IPS DF 6.9 (cell line): ENCODE measurements at places on chromosomes 4 and X.

DNA sequence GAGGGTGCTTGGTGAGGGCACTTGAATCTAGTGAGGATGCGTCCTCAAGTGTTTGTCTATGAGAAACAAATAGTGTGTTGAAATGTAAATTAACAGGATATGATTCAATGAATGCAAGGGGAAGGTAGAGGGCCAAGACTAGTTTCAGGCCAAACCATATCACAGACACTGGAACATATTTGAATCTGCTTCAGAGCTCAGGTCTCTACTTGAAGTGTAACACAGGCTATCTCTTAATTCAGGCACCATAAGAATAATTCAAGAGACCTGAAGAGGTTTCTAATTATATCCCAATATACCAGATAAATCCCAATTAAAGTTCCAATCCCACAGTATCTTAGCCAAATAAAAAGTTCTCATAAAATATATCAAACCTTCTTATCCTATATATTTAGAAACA is 146.5 kb upstream of the INTU start:
- DNase-seq = no peak

- DNase-seq = no peak
Observed at GRCh38 chrX:101685923-101686322, 26.3 kb upstream of the ARMCX2 start.

GRCh38 chr4:164484551-164484950 is 269.4 kb upstream of the SMIM31 start:
- DNase-seq = no peak

- DNase-seq = no peak
Observed at GRCh38 chr4:17595471-17596005, 18.5 kb downstream of the LAP3 start.

GRCh38 chr4:95410387-95410977 is 138.3 kb downstream of the UNC5C start:
- no peak for DNase-seq

DNA sequence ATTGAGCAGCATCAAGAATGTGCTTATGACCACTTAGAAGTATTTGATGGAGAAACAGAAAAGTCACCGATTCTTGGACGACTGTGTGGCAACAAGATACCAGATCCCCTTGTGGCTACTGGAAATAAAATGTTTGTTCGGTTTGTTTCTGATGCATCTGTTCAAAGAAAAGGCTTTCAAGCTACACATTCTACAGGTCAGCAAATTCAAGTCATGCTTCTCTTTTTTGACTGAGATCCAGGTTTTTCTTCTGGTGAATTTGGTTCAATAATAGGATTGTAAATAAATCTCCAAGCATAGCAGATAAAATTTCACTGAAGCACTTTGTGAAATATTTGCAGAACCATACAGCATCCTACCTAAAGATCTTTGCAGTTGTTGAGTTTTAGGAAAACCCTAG is 218.1 kb downstream of the TLL1 start:
- DNase-seq = no peak

DNA sequence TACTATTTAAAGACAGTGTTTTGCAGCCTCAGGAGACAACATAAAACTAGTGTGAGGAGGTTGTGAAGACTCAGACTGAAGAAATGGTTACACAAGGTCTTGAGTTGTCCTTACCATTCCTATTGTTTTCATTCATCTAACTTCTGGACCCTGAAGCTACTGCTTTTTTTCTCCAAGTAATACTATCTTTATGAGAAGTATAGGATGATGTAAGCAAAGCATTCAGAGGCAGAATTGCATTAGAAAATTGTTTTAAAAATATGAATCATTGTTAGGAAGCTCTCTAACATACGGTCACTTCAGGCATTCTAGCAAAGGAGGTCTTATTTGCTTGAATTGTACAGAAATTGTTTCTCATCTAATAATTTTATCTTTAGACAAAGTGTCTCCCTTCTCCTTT is 357.8 kb downstream of the TLL1 start:
- DNase-seq = no peak

GRCh38 chr4:72761368-72762038 is 192.5 kb upstream of the ADAMTS3 start:
- DNase-seq = no peak

GRCh38 chr4:103018391-103019307 is 856 bp downstream of the SLC9B1 start:
- DNase-seq = no peak

DNA sequence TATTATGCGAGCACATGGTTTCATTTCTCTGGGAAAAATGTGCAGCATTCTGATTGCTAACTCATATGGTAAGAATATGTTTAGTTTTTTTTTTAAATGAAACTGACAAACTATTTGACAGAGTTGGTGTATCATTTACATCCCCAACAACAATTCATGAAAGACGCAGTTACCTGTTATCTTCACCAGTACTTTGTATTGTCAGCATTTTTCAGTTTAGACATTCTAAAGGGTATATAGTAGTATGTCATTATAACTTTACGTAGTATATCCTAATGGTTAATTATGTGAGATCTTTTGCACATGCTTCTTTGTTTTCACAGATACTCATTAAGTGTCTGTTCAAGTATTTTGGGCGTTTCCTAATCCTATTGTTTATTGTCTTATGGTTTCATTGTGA is 891.1 kb upstream of the AGA start:
- DNase-seq = no peak

DNA sequence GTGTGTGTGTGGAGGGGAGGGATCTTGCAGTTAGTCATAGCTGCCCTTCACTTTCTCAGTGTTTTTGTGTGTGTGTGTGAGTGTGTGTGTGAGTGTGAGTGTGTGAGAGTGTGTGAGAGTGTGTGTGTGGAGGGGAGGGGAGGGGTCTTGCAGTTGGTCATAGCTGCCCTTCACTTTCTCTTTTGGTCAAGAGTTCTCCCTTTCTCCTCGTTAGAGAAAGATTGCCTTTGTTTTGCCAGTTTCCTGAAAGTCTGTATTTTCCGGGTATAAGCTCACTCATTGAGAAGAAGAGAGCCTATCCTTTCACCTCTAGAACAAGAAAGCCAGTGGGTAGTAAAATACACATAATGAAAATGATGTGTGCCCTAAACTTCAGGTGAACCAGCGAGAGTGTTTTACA is 75.2 kb upstream of the ENPP6 start:
- DNase-seq = no peak

- DNase-seq = no peak
Observed at GRCh38 chr4:6662591-6662990, 22.1 kb downstream of the MRFAP1 start.

DNA sequence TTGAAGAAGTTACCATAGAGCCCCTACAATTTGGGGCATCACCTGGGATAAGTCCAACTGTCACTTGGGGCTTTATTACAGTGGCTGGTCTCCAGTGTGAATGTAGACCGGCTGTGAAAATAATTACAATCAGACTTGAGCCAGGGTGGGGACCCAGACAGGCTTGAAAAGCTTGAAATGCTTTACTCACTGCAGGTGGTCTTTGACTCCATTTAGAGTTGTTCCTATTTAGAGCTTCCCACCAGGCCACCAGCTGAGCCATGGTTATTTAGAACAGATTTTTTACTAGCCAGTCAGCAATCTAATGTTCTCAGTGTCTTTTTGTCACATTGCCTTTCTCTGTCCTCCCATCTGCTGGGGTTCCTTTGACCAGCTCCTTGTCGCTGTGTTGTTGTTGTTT is 5.7 kb downstream of the ARHGAP10 start:
- no peak for DNase-seq

GRCh38 chr4:125497861-125498260 is 183.1 kb downstream of the FAT4 start:
- no peak for DNase-seq

GRCh38 chrX:17836830-17837229 is 24.3 kb downstream of the RAI2 start:
- DNase-seq = no peak

DNA sequence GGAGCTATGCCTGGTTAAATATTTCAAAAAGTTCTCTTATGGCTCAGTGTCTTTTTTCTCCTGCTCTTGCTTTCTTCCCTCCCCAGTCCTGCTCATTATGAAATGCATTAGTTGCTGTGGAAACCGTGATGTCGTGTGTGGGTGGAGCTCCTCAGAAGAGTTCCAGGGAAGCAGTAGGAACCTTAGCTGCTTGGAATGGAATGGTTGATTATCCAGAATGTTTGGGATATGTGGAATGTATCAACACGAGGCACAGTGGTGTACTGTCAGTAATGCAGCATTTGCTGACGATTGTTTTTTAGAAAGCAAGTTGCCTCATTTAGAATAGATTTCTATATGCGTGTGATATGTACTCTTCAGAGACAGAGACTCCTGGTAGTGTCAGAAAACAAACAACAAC is 333.2 kb downstream of the ARHGAP10 start:
- no peak for DNase-seq

DNA sequence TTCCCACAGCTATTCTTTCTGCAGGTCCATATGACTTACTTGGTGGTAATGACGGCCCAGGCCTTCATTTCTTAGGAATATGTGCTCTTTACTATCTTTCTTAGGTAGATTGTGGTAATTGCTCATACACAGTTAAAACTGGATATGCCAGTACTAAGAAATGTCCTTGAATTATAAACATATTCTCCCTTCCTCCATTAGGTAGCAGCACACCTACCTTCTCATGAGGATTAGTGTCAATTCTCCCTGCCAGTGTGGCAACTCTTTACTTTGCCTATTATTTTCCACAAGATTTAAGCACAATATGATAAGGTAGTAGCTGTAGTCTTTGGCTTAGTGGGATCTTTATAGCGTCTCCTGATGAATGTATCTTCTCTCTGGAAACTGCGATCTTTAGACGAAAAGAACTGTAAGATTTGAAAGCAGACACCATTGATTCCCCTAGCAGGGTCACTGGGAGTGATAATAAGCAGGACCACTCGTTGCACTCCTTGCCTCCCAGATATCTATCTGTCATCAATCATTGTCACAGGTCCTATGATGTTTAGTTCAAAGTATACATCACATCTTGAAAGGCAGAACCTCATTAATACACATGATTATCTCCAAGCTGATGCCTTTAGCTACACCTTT is 1240.7 kb downstream of the C4orf33 start:
- DNase-seq = no peak

DNA sequence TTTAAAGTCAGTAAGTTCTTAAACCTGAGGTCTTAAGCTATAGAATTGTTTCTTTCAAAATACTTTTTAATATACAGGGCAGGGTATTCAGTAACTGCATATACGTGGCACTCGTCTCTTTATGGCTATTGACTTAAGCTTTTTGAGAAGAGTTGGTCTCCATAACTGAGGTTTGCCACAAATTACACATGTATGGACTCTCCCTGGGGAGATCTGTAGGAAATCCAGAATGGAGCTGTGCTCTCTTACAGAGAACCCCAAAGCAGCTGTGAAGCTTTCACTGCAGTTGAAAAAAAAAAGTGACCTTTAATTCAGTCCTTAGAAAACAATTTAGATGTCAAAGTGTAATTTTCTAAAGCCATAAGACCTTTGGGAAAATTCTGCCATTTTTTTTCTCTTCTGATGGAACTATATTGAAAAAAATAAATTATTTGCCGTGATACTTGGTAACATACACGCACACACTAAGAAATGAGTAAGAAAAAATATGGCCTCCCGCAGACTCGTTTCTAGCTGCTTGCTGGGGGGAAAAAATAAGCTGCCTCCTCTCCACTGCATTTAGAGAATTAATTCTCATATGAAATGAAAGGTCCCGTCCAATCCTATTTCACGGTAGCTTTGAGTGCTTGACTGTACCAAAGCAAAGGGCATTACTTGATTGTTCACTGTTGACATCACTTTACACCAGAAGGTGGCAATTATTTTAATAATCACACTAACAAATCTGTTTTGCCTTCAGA is 159.4 kb upstream of the TENM3 start:
- DNase-seq = no peak

DNA sequence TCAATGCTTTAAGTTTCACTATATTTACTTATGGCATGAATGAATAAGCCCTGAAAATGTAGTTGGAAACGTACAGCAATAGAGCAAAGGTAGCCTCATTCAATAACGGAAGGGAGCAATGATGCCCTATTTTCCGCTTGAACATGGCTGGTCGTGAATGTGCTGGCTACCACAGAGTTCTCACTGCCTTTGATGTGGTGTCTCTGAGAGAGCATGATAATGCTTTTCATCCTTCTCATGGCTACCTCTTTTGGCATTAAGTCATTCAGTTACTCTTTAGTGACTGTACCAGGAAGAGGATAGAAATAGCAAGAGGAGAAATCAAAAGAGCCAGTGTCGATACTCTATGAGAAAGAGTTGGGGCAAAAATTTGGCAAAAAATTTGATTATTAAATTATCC is 308.0 kb downstream of the PPP3CA start:
- DNase-seq = no peak

GRCh38 chrX:29130905-29131304 is 543.7 kb downstream of the IL1RAPL1 start:
- DNase-seq = no peak

DNA sequence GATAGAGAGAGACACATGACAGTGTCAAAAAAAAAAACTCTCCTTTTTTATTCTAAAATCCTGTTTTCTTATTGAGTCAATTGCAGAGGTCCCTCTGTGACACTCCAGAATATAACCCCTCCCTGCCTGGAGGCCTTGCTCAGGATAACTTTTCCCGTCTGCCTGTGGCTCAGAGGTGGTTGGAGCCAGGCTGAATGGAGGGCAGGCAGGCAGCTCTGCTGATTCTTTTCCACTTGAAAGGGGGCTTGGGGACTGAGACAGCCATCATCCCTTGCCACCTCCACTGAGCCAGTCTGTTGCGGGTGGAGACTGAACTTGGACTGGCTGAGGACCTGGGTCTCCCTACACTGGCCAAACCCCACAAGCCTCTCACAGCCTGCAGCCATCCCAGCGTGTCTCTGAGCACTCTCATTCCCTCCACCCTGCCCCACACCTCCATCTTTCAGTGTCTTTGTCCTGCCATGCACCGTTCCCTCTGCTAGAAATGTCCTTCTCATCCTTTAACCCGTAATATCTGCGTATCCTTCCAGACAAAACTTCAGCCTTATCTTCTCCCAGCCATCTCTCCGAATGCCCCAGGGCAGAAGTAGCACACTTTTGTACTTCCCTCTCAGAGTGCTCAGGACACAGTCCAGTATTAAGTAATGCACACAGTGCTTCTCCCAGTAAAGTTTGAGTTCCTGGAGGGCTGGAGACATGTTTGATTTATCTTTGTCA is 139.9 kb downstream of the CHIC2 start:
- no peak for DNase-seq

DNA sequence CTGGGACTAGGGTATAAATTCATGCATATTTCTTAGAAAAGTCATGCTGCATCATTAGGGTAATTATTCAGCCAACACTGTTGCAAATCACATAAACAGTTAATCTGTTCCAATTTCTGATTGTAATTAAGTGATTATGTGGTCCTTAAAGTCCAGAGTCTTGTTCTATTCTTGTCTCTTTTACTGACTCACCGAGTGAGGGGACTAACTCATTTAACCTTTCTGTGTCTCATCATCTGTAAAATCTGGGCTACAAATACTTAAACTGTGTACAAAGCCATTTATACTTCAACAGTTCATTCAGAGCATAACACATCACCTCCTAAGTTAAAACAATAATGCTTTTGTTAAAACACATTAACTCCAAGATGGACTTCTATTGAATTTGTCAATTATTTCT is 65.4 kb upstream of the KLHL13 start:
- DNase-seq = no peak

GRCh38 chr4:77100234-77100633 is 24.4 kb upstream of the CCNI start:
- no peak for DNase-seq

GRCh38 chr4:67727124-67727850 is 26.3 kb upstream of the UBA6 start:
- DNase-seq = no peak

GRCh38 chrX:123157586-123157985 is 26.5 kb upstream of the GRIA3 start:
- no peak for DNase-seq
